ENCODE measurements at places on chromosomes 2 and 18.

GRCh38 chr18:78995740-78996395, 16.2 kb downstream of the SALL3 start:
- no peak for ATAC-seq

- ATAC-seq, result no peak
Measured at GRCh38 chr2:95165030-95165370, 609 bp upstream of the ZNF2 start.

- no peak for ATAC-seq
Measured at GRCh38 chr18:78561757-78562510, 417.7 kb upstream of the SALL3 start.

GRCh38 chr2:38973266-38973665, 83.6 kb downstream of the ARHGEF33 start:
- ATAC-seq, result no peak

GRCh38 chr2:95761556-95761955, 169.8 kb downstream of the TRIM43 start:
- peak; percentile 17 for ATAC-seq
